ENCODE measurements at places on chromosomes 11 and 22. TPM values are rescaled to one million over a fixed set of nuclear protein-coding genes. Genes with fewer than 3 reads are reported as not detected.

Gene CCDC87
- 0.39 TPM for total RNA-seq

- DNase-seq = no peak
Measured at GRCh38 chr11:32630844-32631243, 47.2 kb downstream of the EIF3M start.

DNA sequence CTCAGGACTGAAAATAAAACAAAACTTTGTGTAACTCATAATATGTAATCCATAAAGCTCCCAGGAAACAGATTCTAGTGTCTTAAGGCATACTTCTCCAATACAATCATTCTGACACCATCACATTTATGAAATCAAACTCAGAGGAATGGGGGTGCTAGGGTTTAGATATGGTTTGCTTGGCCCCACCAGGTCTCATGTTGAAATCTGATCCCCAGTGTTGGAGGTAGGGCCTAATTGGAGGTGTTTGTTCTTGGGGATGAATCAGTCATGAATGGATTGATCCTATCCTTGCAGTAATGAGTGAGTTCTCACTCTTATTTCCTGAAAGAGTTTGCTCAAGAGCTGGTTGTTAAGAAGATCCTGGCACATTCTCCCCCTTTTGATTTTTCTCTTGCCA, 380.9 kb downstream of the ETS1 start:
- no peak for DNase-seq

DNA sequence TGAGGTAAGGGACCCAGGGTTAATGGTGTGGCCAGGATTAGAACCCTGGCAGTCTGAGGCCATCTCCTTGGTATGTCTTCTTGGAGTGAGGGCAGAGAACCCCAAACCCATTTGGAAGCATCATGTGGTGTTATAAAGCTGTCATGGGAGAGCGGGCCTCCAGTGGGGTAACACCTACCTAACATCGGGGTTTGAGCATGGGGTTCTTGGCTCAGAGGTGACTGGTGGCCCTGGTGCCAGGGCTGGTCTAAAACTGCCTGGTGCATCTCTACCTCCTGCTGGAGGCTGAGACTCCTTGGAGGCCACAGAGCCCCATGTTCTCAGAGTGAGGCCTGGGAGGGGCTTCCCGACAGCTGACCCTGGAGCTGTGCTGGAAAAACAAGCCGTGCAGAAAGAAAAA, 4.5 kb downstream of the PRDM11 start:
- peak; percentile 30 for DNase-seq

DNA sequence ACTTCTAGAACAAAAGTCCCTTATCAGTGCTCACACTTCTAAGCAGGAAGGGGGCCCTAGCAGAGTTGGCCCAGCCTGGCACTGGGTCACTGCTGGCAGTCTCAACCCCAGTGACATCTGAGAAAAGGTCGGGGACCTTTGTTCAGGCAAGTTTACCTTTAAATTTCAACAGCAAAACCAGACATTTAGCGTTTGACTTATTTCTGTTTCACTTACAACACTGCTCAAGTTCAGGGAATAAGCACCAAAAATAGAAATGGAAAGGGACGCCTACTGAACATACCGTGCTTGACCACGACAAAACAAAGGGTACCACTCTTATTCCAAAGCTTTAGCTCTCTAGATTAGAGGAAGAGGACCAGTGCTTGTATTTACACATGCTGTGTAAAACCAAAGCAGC, 26.2 kb downstream of the PITPNB start:
- DNase-seq = no peak

- DNase-seq = no peak
Measured at GRCh38 chr22:44357966-44358465, 45.3 kb upstream of the SHISAL1 start.

- no peak for DNase-seq
Measured at GRCh38 chr22:24417901-24418641, 9.3 kb upstream of the ADORA2A start.

- no peak for DNase-seq
Measured at GRCh38 chr11:17197431-17197898, 10.3 kb downstream of the PIK3C2A start.
